ENCODE measurements at places on chromosomes 2 and 18.
A peak's percentile ranks its signal among the peaks of the same experiment; 100 is the strongest.

DNA sequence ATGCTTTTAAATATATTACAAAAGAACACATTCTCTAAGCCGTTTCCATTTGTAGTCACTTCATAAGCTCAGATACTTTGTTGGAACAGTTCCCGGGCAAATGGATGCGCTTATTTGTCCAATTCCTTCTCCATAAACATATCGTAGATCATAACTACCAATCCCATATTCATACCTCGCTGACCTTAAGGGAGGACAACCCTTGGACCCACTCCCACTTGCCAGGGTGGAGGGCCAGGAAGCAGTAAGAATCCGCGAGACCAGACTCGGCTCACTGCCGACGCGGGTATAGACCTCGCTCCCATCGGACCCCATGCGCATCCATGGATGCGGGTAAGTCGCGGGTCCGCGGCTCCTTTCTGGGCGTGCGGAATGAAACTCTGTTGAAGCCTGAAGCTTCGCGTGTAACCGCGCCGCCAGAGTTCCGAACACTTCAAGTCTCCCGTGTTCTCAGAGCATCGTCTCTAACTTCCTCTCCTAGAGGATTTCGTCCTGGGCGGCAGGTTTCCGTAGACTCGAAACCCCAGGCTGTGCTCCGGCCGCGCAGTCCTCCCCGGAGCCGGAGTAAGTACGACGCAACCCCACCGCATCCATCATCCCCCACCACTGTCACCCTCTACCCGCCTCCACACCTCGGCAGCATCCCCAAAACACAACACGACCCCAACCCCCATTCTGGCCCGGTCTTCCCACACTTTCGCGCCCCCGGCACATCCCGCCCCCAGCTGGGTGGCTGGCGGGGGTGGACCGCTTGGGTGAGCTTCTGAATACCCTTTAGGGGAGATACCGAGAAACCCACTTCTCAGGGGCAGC, 1.1 kb downstream of the DSC3 start:
- peak; percentile 28 for DNase-seq

- DNase-seq = peak; percentile 92
Observed at GRCh38 chr2:209423562-209424198, at the start of gene MAP2. MAP2 (plus strand) TSS chr2:209424047; CDS start chr2:209653171, 229,124 bp downstream.

DNA sequence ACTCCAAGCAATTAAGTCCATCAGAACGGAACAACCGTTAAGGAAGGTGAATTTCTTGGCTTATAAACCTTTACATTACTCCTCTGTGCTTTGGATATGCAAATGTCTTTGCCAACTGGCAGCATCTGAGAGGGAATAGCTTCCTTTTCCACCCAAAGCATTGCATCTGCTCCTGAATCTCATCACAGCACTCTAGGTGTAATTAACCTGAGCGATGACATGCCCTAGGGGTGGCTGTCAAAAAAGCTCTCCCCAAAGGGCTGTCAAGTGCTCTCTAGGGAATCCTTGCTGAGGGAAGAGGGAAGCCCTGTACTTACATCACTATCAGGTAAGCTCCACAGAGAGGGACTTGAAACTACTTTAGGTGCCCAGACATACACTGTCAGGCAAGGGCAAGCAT, 5.5 kb upstream of the SMARCAL1 start:
- DNase-seq = no peak

GRCh38 chr2:217357886-217358620, 498.2 kb upstream of the TNP1 start:
- DNase-seq = no peak

DNA sequence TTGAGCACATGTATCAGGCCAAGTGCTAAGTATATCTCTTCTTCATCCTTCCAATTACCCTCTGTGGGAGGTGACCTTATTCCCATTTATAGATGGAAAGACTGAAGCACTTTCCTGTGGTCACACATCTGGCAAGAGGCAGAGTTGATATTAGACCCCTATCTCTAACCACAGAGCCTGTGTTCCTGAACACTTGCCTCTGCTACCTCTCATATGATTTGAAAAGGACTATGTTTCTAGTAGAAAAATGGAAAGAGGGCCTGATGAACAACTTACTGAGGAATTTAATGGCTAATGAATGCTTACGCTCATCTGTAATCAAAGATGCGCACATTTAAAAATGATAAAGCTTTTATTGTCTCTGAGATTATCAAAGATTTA, 46.2 kb upstream of the DYNC2LI1 start:
- no peak for DNase-seq

GRCh38 chr2:17422061-17422460, 96.2 kb downstream of the RAD51AP2 start:
- DNase-seq = no peak

- DNase-seq = no peak
Observed at GRCh38 chr2:78908973-78909372, 116.5 kb upstream of the REG3G start.

- DNase-seq = no peak
Observed at GRCh38 chr2:102550151-102550550, 69.2 kb upstream of the SLC9A2 start.

GRCh38 chr18:71008257-71008656, 719.4 kb downstream of the SOCS6 start:
- no peak for DNase-seq

GRCh38 chr2:45177870-45178269, 168.6 kb upstream of the SIX2 start:
- DNase-seq = no peak

DNA sequence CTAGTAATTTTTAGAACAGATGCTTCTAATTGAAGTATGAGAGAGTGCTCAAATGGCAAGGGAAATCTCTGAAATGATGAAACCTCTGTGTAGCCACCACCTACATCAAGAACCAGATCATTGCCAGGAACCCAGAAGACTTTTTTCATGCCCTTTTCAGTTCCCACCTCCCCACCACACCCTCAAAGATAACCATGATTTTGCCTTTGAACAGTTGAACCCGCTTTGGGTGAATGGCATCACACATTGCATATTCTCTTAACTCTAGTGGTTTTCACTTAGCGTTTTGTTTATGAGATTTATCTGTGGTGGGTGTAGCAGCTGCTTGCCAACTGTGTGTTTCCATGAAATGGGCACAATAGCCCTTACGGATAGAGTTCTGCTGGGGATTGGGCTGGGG, 142.9 kb upstream of the HDAC4 start:
- DNase-seq = no peak

DNA sequence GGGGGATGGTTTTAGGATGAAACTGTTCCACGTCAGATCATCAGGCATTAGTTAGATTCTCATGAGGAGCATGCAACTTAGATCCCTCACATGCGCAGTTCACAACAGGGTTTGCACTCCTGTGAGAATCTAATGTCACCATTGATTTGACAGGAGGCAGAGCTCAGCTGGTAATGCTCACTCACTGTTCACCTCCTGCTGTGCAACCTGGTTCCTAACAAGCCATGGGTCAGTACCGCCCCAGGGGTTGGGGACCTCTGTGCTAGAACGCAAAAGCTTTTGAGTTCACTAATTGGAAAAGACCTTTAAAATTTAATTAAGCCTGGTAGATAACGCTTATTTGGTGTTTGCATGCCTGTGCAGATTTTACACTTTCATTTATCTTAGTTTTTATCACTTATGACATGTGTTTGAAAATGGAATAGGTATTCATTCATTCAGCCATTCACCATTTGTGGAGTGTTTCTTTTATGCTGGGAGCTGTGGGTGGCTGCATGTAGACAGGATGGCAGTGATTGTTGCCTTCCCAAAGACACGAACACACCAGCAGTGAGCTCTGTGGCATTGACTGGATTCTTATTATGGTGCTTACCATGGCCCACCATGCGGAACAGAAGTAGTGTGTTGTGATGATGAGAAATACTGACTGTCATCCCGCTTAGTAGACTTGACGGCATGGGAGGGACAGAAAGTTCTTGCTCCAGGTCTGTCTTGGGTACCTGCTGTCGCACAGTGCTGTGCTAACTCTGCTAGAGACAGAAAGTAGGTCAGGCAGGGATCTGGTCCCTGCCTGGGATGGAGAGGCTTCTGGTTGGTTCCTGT, 6.4 kb downstream of the RAB31 start:
- no peak for DNase-seq

DNA sequence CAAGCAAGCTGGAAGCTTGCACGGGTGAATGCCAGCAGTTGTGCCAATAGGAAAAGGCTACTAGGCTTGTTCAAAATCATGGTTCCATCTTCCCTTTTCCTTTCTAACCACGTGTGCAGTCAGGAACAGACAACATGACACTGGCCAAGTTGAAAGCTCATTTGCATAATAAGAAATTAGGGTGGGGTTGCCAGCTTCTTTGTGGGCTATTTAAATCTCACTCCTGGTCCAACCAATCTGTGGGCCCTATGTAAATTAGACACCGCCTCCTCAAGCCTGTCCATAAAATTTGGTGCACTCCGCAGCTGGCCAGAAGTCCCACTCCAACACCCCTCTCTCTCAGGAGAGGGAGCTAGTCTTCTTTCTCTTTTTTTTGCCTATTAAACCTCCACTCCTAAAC, 1948.4 kb upstream of the PIK3C3 start:
- no peak for DNase-seq

DNA sequence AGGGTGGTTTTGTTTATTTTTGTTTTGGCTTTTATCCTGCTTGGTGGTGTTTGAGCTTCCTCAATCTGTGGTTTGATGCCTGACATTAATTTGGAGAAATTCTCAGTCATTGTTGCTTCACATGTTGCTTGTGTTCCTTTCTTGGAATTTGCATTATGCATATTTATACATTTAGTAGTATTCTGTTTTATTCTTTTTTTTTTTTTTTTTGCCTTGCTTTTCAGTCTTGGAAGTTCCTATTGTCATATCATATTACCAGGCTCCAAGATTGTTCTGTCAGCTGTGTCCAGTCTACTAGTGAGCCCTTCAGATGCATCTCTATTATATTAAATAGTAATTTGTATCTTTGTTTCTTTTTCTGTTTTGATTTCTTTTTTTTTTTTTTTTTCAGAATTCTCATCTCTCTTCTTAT, 77.0 kb downstream of the EPC2 start:
- no peak for DNase-seq

- no peak for DNase-seq
Observed at GRCh38 chr2:96085541-96086355, 30.6 kb downstream of the ADRA2B start.

GRCh38 chr2:217588266-217588665, 414.5 kb downstream of the TNS1 start:
- no peak for DNase-seq

GRCh38 chr2:117832332-117832731, 17.8 kb downstream of the DDX18 start:
- no peak for DNase-seq

DNA sequence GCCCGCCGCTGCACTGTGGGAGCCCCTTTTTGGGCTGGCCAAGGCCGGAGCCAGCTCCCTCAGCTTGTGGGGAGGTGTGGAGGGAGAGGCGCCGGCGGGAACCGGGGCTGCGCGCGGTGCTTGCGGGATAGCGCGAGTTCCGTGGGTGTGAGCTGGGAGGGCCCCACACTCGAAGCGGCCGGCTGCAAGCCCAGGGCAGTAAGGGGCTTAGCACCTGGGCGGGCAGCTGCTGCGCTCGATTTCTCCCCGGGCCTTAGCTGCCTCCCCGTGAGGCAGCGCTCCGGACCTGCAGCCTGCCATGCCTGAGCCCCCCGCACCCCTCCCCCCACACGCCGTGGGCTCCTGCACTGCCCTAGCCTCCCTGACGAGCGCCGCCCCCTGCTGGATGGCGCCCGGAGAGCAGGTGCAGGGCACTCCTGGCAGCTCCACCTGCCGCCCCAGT, 124.4 kb downstream of the CCDC178 start:
- no peak for DNase-seq

- no peak for DNase-seq
Observed at GRCh38 chr2:71655498-71655897, 202.1 kb downstream of the DYSF start.

DNA sequence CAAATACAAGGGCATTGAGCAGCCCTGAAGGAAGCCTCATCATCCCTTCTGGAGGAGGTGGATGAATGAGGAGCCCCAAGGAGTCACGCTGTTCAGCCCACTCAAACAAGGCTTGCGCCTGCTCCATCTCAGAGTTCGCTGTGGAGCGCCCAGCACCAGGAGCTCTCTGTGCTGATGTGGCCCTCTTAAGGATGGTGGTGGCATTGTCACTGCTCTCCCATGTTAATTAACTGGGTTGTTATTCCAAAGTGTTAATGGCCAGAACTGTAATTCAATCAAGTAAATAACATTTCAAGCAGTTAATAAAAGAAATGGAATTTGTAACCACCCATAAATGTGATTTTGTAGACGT, 726.0 kb upstream of the RAB6C start:
- peak; percentile 27 for DNase-seq

GRCh38 chr2:143176606-143177005, 47.4 kb downstream of the ARHGAP15 start:
- DNase-seq = no peak

GRCh38 chr2:109432421-109432820, 181.3 kb downstream of the SEPTIN10 start:
- no peak for DNase-seq

DNA sequence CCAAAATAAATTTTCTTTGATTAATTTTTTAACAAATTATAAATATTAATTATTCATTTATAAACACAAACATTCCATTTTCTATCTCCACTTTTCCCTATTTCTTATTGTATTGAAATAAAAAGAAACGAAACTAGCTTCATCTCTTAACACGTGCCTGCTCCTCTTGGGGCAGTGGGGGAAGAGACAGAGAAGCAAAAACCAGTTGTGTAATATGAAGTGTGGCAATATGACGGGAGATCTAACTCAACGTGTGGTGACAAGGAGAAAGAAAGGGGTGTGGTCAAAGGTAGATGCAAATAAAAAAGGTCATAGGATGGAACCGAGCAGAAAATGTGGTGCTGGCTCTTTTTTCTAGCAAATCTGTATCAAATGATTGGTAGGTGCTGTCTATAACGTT, 106.9 kb upstream of the SLC8A1 start:
- DNase-seq = no peak

DNA sequence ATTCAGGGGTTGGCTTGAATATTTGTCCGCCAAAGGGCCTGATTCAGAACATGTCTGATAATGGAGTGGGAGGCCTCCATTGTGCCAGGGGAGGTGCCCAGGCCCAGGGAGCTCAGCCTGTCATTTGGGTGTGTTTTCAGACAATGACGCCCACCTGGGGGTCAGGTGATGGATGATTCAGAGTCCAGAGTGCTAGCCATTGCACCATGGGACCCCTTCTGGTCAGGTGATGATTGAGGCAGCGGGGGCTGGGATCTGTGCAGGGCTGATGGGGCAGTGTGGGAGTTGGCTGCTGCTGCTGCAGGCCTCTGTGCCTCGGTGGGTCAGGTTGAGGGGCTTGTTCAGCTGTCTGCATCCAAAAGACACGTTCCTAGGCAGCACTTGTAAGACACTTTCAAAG, 8.3 kb upstream of the ARHGEF4 start:
- no peak for DNase-seq

Data from endothelial cell (in vitro differentiated cells).